ENCODE measurements at places on chromosomes 1 and 21. TPM values are rescaled to one million over a fixed set of nuclear protein-coding genes. Genes with fewer than 3 reads are reported as not detected.
A peak's percentile ranks its signal among the peaks of the same experiment; 100 is the strongest.

CLDN19 gene
- not detected for total RNA-seq

GRCh38 chr21:26945916-26946675 is 20.8 kb downstream of the ADAMTS5 start:
- peak; percentile 38 for DNase-seq

- no peak for DNase-seq
Measured at GRCh38 chr1:232965124-232965911, 14.9 kb downstream of the NTPCR start.

GRCh38 chr1:175713381-175713780 is 30.0 kb downstream of the TNR start:
- DNase-seq: no peak
